ENCODE measurements at places on chromosomes 11 and 22.
A peak's percentile ranks its signal among the peaks of the same experiment; 100 is the strongest.

DNA sequence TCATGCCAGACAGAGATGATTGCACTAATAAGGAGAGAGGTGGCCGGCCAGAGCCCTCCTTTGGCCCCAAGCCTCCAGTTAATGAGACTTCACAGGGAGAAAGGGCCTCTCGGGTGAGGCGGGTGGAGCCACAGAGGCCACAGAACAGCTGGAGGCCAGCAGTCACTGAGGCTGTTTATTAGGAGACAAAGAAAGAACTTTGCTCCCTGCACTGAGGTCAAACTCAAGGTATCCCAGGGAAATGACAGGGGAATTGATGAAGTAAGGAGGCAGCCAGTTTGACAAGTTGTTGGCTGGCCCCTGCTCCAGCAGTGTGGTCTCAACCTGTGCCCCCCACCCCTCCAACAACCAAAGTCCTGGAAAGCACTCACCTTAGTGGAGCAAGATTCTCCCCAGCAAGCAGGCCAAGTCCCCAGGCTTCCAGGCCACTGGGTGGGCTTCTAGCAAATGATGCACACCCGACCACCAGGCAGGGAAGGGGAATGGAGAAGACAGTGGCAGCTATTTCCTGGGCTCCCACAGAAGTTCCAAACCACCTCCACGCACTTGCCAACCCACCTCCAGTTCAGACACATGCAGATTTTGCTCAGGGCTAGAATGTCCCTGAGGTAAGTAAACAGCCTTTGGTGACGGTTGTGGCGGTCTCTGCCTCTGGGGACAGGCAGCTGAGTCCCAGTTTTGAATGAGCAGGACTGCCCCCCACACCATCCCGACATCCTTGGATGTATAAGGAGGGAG is 53.2 kb downstream of the RPUSD4 start:
- no peak for DNase-seq

DNA sequence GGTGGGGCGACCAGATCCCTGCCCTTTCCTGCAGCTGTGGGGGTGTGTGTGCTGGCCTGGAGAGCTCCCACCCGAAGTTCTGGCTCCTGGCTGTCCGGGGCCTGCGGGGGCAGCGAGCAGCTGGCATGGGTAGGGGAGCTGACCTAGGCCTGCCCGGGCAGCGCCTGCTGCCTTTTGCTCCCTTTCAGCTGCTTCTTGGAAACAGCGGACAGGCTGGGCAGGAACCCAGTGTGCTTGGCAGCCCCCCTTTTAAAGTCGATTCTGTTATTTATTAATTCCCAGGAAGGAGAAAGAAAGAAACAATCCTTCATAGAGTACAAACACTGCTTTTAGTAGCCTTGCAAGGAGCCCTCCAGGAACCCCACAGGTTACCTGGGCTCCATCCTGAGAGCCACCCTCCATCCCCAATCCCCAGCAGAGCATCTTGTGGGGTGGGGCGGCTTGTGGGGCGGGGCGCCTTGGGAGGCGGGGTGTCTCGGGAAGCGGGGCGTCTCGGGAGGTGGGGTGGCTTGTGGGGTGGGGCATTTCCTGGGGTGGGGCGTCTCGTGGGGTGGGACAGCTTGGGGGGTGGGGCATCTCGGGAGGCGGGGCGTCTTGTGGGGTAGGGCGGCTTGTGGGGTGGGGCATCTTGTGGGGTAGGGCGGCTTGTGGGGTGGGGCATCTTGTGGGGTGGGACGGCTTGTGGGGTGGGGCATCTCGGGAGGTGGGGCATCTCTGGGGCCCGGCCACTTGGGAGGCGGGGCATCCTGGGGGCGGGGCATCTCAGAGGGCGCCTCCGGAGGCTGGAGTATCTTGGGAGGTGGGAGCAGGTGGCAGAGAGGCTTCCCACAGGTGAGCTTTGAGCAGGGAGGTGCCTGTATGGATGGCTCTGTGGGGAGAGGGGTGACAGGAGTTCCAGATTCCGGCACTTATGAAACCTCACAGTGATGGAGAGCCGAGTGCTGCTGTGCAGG is 7.0 kb downstream of the CD81 start:
- no peak for DNase-seq

GRCh38 chr11:111347723-111348115 is 31.4 kb downstream of the POU2AF1 start:
- peak; percentile 53 for DNase-seq

DNA sequence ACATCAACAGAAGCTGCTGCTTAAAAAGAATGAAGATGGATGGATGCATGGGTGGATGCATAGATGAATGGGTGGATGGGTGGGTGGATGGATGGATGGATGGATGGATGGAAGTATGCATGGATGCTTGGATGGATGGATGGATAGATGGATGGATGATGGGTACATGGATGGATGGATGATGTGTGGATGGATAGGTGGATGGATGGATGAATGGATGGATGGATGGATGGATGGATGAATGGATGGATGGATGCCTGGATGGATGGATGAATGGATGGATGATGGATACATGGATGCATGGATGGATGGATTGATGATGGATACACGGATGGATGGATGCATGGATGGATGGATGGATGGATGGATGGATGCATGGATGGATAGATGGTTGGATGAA is 110.8 kb downstream of the LDLRAD3 start:
- no peak for DNase-seq

- no peak for DNase-seq
Observed at GRCh38 chr22:49694462-49695260, 133.0 kb downstream of the BRD1 start.

DNA sequence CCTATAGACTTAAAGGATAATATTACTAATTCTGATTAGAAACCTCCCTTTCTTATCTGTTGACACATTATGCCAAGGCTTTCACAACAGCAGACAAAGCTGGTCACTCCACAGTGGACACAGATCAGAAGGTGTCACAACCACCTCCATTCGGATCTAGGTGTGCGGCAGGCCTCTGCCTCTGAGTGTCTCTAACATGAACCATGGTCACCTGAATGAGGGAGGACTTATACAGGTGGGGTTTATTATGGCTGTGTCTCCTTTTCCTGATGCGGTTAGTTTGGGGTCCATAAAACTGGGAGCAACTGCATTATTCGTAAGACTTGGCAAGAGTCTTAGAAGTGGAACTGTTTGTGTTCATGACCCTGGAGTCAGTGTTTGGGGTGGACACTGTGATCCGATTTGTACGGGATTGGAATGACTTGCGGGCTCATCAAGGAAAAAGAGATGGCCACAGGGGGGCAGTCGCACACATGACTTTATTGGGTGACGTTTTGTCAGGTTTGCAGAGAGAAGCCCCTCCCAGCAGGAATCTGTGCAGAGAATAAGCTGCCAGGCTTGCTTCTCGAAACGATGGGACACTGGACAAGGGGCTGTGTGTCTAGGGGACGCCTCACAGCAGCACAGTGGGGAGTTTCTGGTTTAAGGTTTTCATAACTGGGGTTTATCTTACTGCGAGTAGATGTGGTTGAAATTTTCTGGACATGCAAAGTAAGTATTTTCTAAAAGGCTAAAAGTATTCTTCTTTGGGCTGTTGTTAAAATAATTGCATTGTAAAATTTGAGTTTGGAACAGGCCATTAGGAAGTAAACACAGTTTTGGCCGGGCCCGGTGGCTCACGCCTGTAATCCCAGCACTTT is 90.6 kb downstream of the GAB4 start:
- peak; percentile 36 for DNase-seq

- DNase-seq, result peak; percentile 11
Observed at GRCh38 chr22:41146573-41146972, 54.2 kb downstream of the EP300 start.

- no peak for DNase-seq
Observed at GRCh38 chr11:16295592-16295991, 60.8 kb downstream of the SOX6 start.

GRCh38 chr11:124043420-124043819 is 2.3 kb upstream of the OR10G7 start:
- no peak for DNase-seq

DNA sequence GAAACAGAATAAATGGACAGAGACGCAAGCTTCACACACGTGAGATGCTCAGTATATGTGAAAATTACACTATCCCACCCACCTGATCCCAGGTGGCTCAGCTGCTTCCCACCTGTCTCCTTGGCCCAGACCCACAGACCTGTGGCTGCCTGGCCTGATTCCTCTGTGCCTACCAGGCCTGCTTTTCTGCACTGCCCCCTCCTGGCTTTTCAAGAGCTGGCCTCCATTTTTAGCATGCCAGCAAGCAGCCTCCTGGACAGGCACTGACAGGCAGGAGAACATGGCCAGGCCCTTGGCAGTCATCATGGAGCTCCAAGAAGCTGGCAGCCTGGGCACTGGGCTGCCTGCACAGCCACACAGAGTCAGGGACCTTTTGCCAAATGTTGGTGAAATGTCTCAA is 79.5 kb upstream of the HMGXB4 start:
- no peak for DNase-seq

DNA sequence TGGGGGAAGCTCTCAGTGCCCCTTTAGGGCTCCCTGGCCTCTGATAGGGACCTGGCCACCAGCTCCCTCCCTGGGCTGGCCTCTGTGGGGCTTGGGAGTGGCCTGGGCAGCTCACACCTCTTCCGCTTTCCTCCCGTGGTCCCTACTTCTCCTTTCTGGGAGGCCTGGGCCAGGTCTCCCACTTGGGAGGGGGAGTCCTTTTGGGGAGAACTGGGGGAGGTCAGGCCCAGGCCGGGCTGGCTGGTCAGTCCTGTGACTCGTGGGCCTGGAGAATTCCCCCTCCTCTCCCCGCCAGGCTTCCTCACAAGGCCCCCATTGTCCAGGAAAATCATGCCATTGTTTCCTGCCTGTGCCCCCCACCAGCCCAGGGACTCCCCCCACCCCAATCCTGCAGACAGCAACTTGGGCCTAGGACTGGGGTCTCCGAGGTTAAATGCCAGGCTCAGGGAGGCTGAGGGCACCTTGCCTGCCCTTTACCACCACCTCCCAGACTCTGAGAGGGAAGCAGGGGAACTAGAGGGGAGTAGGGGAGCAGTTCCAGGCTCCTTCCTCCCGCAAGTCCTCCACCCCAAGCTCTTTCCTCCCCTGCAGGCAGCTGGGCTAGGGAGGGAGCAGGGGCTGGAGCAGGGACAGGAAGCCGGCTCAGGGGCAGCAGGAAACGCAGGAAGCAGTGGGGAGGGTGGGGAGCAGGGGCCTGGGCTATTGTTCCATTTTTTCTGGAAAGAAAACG is 2.8 kb downstream of the MAP3K11 start:
- no peak for DNase-seq

- DNase-seq, result no peak
Observed at GRCh38 chr11:115874843-115875242, 370.6 kb upstream of the CADM1 start.

- no peak for DNase-seq
Observed at GRCh38 chr11:69489746-69490365, 8.4 kb downstream of the LINC01488 start.

- DNase-seq, result no peak
Observed at GRCh38 chr11:2287091-2287490, 14.6 kb downstream of the C11orf21 start.

- peak; percentile 6 for DNase-seq
Observed at GRCh38 chr22:26642465-26643417, 14.6 kb upstream of the MIAT start.

- no peak for DNase-seq
Observed at GRCh38 chr11:99814021-99814420, 793.3 kb downstream of the CNTN5 start.

- no peak for DNase-seq
Observed at GRCh38 chr11:3903207-3903896, 47.9 kb downstream of the STIM1 start.

DNA sequence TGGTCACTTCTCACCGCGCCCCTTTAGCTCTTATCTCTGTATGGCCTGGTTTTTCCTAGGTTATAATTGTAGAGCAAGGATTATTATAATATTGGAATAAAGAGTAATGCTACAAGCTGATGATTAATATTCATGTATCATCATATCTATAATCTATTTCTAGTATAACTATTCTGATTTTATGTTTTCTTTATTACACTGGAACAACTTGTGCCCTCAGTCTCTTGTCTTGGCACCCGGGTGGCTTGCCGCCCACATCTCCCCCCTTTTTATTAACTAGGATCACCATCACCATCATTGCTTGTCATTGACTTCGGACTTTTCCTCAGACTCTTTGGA is 11.0 kb downstream of the OR52K1 start:
- DNase-seq, result no peak

DNA sequence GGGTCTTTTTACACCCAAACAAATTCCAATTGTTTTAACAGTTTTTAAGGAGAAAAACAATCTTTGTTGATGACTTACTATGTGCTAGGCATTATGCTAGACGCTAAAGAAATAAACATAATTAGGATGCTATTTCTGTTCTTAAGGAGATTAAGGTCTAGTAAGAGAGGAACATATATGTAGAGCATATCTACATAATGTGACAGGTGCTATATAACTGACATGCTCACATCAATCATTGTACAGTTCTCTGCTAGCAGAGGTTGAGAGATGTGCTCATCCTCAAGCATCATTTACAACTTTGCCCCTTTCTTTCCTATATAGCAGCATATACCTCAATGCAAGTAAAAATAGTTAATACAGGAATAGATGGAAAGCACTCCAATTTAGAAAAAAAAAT is 37.5 kb downstream of the PDGFD start:
- DNase-seq, result no peak

- no peak for DNase-seq
Observed at GRCh38 chr11:35152575-35152974, 13.6 kb downstream of the CD44 start.

DNA sequence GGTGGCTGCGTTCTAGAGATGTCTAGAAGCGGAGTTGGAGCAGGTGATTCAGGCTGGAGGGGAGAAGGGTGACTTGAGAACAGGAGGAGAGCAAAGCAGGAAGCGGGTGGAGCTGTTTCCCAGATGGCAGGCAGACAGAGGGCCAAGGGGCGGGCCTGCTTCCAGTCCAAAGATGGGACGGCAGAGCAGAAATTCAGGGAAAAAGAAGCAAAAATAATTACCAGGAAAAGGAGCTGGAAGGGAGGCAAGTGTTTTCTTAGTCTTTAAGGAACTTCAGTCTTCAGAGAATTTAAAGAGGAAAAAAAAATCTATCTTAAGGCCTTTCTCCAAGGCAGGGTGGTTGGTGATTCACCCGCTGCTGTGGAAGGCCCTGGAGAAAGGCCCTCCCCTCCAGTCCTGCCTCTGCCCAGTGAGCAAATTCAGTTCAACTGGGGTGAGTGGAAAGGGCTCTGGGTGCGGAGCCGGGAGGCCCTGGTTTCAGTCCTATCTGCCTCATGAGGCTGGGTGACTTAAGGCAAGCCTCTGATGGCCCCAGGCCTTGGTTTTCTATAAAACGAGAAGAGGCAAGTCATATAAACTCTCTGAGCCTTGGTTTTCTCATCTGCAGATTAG is 4.5 kb upstream of the CREB3L1 start:
- peak; percentile 71 for DNase-seq

DNA sequence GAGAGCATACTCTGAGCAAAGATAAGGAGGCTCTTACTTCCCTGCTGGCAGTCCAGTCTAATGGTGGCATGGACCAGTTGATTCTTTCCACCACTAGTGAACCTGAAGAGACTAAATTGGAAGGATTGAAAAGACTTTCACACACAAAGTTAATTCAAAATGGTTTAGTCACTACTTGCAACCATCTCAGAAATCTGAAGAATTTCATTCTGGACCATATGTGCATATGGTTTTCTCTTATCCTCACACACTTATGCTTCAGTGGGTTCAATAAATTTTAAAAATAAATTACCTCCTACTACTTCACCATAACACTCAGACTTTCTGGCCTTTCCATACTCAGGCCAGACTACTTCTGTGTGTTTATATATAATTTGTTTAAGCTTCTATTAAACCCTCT is 44.7 kb downstream of the CADM1 start:
- peak; percentile 87 for DNase-seq
